Non-pigmented ciliary epithelial cell (primary cell): ENCODE measurements at places on chromosomes 3 and 15.
A peak's percentile ranks its signal among the peaks of the same experiment; 100 is the strongest.

DNA sequence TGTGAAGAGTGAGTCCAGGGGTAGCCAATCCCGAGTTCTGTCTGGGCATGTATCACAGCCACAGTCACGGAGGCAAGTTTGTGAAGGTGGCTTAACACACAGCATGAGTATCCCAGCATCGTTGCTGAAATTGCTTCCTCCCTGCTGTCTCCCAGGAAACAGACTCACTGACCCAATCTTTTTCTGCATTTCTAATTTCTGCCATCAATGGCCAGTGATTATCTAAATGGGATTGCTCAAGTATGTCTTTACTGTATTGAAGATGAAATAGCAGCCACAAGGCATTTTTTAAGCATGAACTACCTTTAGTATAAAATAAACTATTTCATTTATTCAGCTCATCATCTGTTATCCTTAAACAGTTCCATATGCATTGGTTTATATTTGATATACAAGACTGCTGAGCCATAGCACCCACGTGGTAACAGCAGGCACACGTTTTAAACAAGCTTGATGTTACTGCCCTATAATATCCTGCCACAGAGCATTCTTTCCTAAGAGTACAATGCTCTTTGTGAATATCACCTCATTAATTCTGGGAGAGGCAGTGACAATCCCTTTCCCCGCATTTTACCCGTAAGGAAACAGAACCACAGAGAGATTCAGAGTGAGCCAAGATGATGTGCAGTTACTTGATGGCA, 276.6 kb upstream of the THBS1 start:
- no peak for DNase-seq

DNA sequence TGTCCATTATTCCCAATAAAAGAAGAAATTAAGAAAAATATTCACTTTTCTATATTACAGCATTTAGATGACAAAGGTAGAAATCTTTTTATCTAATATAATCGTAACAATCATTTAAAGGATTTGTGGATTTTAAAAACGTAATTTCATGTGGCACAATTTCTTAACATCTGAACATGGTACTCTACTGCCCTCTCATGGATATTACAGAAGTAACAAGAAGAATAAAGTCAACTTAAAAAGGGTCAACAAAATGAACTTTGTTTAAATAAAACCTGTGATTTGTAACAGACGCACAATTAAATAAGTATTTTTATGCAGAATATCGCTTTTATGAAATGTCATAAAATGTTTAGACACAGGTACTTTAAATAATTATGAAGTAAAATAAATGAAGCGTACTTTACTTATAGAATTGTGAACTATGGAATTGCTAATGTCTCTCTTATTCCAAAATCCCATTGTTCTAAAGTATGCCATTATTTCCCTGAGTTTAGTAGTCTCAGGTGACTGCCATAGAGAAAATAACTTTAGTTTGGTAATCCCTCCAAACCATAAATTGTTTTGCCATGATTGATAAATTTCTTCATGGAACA, 366.8 kb upstream of the ZNF385D start:
- peak; percentile 22 for DNase-seq

- DNase-seq = no peak
Measured at GRCh38 chr3:58464866-58465265, 27.0 kb upstream of the KCTD6 start.

GRCh38 chr15:84620626-84621025, 19.8 kb downstream of the ZSCAN2 start:
- no peak for DNase-seq
